ENCODE measurements at places on chromosomes 2 and 18. TPM values are rescaled to one million over a fixed set of nuclear protein-coding genes. Genes with fewer than 3 reads are reported as not detected.

Gene ERMN
- 0.87 TPM for total RNA-seq

Gene ZEB2
- total RNA-seq, result 13.5 TPM

Gene GALR1
- total RNA-seq, result not detected

Gene FBXO48
- total RNA-seq, result 1.3 TPM

Gene SDC1
- 0.14 TPM for total RNA-seq

Gene ALK
- total RNA-seq, result not detected

Gene PLEK
- total RNA-seq, result 6.0 TPM

Gene GPC1
- 1.2 TPM for total RNA-seq

Gene IL1A
- total RNA-seq, result 0.69 TPM

DNA sequence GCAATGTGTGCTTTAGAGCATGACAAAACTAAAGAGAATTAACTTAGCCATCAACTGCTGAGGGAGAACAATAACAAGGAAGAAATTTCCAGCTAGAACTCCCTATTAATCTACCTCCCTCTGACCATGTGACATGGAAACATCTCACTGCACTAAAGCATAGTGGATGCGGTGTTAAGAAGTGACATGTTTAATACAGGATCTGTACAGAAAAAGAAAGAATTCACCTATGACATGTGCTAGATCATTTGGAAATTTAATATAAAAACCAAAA lies 202.3 kb upstream of the KLHL14 start:
- no peaks in the 10 kb centered on the region for H3K4me1 ChIP-seq
- H3K27me3 ChIP-seq, result no peaks in the 10 kb centered on the region
- H3K4me3 ChIP-seq, result no peak overlapping the region
- no peak for DNase-seq
- H3K27ac ChIP-seq, result no peak overlapping the region
- no peaks in the 10 kb centered on the region for H3K36me3 ChIP-seq

GRCh38 chr18:47826157-47827074 lies 104.0 kb downstream of the SMAD2 start:
- peaks cover 6% of the 10 kb centered on the region for H3K4me1 ChIP-seq
- no peak for DNase-seq
- H3K27me3 ChIP-seq, result no peaks in the 10 kb centered on the region
- H3K4me3 ChIP-seq, result no peak overlapping the region
- H3K27ac ChIP-seq, result no peak overlapping the region

GRCh38 chr18:67818432-67818831 lies 301.9 kb upstream of the DSEL start:
- no peaks in the 10 kb centered on the region for H3K36me3 ChIP-seq

DNA sequence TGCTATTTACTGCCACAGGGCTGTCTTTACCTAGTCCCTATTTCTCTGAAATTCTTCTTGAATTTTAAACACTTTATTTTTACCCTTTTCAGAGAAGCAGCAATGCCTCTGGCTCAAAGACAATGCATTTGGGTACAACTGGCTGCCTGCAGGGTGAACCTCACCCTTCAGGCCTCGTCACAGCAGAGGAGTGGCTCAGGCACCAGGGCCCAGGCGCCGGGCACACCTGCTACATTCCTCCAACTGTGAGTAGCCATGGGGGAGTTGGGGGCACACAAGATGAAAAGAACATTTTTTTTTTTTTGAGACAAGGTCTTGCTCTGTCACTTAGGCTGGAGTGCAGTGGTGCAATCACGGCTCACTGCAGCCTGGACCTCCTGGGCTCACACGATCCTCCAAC lies 74.9 kb upstream of the KCNE4 start:
- no peaks in the 10 kb centered on the region for H3K4me1 ChIP-seq
- no peak overlapping the region for H3K4me3 ChIP-seq
- H3K27ac ChIP-seq, result no peak overlapping the region
- DNase-seq, result no peak
- peaks cover 5% of the 10 kb centered on the region for H3K27me3 ChIP-seq

DNA sequence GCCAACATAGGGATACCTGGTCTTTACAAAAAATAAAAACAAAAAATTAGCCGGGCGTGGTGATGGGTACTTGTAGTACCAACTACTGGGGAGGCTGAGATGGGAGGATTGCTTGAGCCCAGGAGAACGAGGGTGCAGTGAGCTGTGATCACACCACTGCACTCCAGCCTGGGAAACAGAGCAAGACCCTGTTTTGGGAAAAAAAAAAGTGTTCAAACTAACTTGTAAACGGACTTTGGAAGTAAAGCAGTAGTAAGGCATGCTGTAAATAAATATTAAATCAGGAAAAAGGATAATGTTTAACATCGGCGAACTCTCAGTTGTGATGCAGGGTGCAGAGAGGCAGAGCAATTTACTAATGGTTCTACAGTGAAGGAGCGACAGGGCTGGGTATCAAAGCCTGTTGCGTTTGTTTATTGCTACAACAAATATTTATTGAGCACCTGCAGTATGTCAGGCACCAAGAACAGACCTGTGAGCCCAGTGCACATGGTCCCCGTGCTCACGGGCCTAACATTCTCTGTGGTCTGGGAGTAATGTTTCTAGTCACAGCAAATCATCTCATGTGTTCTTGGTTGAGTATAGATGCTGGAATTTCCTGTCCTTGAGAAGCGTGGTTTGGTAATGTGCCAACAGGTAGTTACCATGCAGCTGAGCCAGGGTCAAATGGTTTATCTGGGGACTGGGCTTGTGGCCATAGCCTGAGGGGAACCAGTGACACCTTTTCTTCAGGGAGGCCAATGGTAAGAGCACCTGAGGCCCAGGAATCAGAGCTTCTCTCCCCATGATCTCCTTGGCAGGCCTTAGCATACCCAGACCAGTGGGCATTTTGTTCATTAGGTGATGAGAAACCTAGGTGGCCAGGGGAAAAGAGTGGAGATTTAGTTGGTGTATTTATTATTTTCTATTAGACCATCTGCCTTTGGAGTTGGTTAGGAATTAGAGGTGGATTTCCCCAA lies 27.9 kb upstream of the GREB1 start:
- no peaks in the 10 kb centered on the region for H3K36me3 ChIP-seq
- peaks cover 1% of the 10 kb centered on the region for H3K4me1 ChIP-seq
- H3K27ac ChIP-seq, result no peak overlapping the region

DNA sequence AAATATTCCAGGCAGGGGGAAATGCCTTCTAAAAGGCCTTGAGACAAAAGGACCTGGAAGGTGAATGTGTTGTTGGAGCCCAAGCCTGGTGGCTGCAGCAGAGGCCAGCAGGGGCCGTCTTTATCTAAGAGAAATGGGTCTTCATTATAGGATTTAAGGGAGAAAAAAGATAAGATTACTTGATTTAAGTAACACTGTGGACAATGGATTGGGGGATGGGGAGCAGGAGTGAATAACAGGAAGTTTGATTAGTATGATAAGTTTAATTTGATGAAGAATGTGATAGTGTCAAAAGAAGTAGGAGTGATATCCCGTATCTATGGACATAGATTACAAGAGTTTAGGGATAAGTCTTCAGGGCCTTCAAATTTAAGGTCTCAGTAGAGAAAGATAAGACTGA lies 64.2 kb downstream of the WDR75 start:
- H3K36me3 ChIP-seq, result no peaks in the 10 kb centered on the region
- H3K4me1 ChIP-seq, result peaks cover 14% of the 10 kb centered on the region
- no peaks in the 10 kb centered on the region for H3K27me3 ChIP-seq
- H3K4me3 ChIP-seq, result no peak overlapping the region
- H3K27ac ChIP-seq, result no peak overlapping the region

- no peak overlapping the region for H3K4me3 ChIP-seq
- H3K4me1 ChIP-seq, result no peaks in the 10 kb centered on the region
These were observed 8.1 kb upstream of the BMP10 start for GRCh38 chr2:68879296-68879695.

DNA sequence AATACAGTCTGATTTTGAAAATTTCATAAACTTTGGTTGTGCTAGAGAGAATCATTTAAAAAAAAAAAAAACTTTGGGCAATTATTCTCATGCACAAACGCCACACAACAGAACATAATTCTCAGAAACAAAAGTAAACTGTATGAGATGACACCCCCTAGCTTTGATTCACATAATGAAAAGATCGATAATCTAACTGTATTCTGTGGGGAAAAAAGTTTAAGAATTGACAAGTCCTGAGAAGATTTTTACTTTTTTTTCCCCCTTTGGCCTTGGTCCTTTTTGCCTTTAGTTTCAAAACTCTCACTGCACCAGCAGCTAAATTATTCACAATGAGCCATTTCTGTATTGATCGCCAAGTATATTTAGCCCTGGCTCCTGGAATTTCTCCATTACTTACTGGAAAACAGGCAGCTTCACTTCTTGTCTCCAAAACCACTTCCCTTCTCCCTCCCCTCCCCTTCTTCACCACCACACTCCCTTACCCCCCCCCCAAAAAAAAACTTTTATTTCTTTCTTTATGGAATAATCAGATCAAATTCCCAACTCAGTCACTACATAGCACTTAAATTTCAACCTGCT lies 2.0 kb downstream of the IKZF2 start:
- H3K27me3 ChIP-seq, result peaks cover 12% of the 10 kb centered on the region
- H3K4me3 ChIP-seq, result peak overlapping the region; percentile 83
- peak overlapping the region; percentile 88 for H3K27ac ChIP-seq
- no peak for DNase-seq
- H3K4me1 ChIP-seq, result peaks cover 41% of the 10 kb centered on the region
- H3K36me3 ChIP-seq, result peaks cover 22% of the 10 kb centered on the region

DNA sequence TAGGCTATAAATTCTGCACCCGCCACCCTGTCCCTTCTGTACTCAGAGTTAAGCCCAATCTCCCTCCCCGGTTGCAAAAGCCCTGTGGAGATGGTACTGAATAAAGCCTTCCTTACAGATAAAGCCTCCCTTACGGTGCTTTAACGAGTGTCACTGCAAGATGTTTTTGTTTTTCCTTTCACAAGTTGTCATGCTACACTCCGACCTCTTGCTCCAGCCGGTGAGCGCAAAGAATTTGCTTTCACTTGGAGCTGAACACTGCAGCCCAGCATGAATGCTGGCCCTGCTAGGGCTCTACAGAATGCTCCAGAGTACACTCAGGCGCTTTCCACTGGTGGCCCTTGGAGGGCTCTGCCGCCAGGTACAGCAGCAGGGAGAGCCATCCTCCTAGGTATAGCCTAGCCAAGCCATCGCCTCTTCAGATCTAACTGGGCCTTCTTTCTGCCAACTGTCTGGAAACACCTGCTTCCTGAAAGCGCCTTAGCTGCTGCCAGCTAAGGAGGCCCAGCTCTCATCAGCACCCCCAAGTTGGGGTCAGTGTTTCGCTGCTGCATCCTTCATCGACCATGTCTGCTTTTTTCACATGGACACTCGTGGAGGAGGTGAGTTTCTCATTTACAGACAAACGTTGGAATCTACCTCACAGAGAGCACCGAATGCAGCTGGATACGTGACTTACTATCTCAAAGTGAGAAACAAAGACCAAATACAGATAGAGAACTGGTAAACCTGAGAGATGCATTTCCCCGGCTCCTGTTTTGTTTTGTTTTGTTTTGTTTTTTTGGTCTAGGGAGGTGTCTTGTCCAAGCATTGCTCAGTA lies 13.4 kb upstream of the CREG2 start:
- H3K27me3 ChIP-seq, result peaks cover 19% of the 10 kb centered on the region
- no peak for DNase-seq
- no peaks in the 10 kb centered on the region for H3K4me1 ChIP-seq
- H3K36me3 ChIP-seq, result no peaks in the 10 kb centered on the region

GRCh38 chr2:150491943-150492342 lies 4.5 kb upstream of the RND3 start:
- peaks cover 11% of the 10 kb centered on the region for H3K27me3 ChIP-seq
- H3K4me3 ChIP-seq, result no peak overlapping the region
- H3K4me1 ChIP-seq, result peaks cover 2% of the 10 kb centered on the region
- H3K36me3 ChIP-seq, result no peaks in the 10 kb centered on the region
- DNase-seq, result no peak
- H3K27ac ChIP-seq, result no peak overlapping the region

DNA sequence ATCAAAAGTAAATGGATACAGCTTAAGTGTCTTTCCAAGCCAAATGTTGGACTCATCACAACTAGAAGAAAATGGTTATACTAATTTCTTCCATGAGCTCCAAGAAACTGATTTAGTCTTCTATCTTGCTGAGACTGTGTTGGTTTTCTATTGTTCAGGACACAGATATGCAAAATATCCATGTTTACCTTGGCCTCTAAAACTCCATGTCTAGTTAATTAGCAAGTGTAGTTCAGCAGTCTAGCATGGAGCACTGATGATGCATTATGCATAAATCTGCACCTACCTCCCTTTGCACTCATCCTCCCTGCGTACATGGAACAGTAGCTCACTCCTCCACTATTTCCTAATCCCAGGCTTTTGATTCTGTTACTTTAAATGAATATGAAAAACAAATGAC lies 731.4 kb upstream of the CHAC2 start:
- H3K4me3 ChIP-seq, result no peak overlapping the region
- no peak overlapping the region for H3K27ac ChIP-seq
- DNase-seq, result no peak
- H3K4me1 ChIP-seq, result no peaks in the 10 kb centered on the region
- H3K36me3 ChIP-seq, result no peaks in the 10 kb centered on the region

DNA sequence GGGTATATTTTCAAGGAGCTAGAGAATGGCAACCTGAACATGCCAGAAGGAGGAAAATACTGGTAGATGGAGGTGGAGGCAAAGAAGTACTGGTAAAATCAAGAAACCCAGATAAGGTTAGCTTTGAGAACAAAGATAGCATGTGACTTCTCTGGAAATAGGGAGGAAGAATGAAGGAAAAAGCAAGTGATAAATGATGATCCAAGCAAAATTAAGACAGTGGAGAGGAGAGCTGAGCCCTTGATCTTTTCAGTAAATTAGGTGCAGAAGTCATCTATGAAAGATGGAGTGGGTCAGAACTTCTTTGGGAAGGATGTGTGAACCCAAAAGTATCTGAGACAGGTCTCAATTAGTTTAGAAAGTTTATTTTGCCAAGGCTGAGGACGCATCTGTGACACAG lies 25.7 kb upstream of the AFTPH start:
- DNase-seq, result no peak
- H3K4me3 ChIP-seq, result no peak overlapping the region
- H3K4me1 ChIP-seq, result peaks cover 2% of the 10 kb centered on the region
- H3K36me3 ChIP-seq, result no peaks in the 10 kb centered on the region
- peaks cover 9% of the 10 kb centered on the region for H3K27me3 ChIP-seq
- H3K27ac ChIP-seq, result no peak overlapping the region

DNA sequence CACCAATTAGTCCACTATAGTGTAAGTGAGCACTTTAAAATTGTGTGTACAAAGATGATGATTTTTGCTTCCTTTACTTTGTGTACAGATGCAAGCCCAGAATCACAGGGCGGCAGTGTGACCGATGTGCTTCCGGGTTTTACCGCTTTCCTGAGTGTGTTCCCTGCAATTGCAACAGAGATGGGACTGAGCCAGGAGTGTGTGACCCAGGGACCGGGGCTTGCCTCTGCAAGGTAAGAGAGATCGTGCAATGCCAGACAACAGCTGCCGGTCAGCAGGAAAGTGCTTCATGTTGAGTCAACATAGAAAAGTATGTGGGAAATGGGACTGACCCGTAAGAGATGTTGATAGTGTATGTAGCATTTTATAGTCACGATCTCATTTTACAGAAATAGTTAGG lies 156.8 kb upstream of the TTC39C start:
- no peaks in the 10 kb centered on the region for H3K36me3 ChIP-seq
- no peak for DNase-seq
